ENCODE measurements at places on chromosomes 5 and 9.

GRCh38 chr5:88745093-88745696 is 137.8 kb downstream of the MEF2C start:
- DNase-seq: no peak

DNA sequence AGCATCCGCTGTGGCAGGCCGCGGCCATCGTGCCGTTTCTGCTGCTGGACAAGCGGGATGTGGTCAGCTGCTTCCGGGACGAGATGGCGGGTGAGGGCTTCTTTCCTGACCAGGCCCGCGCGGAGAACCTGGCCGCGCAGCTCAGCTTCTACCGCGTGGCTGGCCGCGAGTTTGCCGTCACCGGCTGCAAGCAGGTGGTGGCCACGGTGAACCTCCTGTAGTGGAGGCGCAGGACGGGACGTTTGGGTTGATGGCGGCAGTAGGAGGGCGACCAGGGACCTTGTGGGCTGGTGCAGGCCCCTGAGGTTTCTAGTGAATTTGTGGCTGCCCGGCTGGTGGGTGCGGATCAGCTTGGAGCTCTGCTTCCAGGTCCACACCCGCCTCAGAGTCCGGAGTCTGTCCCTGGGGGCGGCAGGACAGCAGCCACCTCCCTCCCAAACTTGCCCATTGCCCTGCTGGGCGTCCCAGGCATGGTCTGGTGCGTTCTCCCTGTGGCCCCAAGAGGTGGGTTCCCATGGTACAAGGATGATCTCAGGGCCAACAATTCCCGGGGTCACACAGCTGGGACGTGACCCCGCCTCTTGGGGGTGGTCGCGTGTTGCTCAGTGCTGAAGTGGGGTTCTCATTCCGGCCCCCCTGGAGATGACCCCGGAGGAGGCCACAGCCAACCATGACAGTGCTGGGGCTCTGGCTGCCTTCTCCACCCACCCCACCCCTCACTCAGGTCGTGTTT is 2.4 kb downstream of the TOR4A start:
- no peak for DNase-seq

DNA sequence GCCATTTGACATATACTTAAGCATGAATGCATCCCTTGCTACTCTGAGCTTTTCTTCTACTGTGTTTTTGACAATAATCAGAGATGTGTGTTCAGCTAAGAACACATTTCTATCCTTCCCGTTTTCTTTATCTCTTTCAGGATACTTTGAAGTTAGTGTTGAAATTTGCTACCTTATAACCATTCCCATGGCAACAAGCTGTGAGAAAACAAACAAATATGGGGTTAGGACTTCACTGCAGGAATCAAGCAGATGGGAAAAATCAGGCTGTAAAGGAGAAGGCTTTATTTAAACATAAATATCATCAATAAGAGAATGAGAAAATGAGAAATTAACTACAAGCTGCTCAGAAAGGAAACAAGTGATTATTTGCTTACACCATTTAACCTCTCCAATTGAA is 35.2 kb downstream of the ZCCHC9 start:
- DNase-seq: no peak

GRCh38 chr5:17180864-17181723 is 36.3 kb upstream of the BASP1 start:
- DNase-seq: no peak

GRCh38 chr5:143030349-143030748 is 260.2 kb downstream of the ARHGAP26 start:
- no peak for DNase-seq

DNA sequence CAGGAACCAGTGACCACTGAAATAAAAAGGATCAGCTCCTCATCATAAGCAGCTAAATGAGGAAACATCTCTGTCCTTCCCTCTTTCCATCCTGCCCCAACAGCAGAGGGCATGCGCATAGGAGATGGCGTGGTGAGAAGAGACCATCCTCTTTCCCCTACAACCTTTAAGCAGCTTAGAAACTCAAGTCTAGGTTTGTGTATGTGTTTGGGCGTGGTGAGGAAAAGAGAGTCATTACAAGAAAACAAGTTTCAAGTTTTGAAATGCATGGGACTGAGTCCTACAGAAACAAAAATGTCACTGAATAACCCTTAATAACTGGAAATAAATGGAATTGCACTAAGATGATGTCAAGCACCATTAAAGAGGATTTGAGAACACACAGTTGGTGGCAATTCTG is 96.4 kb upstream of the IL12B start:
- DNase-seq: no peak

DNA sequence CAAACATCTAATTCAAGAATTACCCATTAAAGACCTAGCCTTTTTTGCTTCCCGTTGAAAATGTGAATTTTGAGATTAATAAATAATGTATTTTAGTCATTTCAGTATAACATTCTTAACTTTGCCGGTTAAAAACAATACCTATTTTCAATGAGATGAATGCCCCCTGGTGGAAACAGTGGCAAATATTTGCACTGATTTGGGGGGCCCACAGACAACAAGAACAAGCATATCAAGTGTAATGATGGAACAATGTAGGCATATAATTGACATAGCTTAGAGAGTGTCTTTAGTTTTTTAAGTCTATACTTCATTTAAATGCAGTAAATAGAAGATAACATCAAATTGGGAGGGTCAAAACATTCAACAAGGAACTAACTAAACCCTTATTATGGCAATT is 111.9 kb downstream of the NTRK2 start:
- no peak for DNase-seq

DNA sequence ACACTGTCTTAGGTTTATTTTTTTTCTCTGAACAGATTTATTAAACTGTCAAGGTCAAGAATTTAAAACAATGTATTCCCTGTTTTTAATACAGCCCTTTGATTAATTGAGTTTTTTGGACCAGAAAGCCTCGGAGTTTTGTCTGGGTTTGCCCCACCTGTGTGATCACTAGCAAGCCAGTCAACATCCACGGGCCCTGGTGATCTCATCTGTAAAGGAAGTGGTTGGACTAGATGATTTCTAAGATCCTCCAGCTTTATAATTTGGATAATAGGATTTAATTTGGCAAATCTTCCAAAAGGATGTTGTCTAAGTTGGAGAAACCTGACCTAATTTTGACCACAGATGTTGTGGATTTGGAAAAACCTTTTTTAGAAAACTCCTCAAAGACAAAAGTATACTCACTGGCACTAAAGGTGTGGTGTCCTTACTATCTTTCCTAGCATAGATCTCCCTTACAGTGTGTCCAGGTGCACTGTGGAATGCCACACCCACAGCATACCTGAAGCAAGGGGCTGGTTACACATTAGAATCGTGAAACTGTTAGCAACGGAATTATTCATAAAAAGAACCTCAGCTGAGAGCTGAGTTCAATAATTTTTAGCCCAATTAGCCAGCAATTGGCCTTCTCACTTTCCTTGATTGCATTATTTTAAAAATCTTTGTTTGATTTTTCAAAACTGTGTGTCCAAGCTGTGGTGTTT is 195.6 kb upstream of the ELL2 start:
- no peak for DNase-seq

DNA sequence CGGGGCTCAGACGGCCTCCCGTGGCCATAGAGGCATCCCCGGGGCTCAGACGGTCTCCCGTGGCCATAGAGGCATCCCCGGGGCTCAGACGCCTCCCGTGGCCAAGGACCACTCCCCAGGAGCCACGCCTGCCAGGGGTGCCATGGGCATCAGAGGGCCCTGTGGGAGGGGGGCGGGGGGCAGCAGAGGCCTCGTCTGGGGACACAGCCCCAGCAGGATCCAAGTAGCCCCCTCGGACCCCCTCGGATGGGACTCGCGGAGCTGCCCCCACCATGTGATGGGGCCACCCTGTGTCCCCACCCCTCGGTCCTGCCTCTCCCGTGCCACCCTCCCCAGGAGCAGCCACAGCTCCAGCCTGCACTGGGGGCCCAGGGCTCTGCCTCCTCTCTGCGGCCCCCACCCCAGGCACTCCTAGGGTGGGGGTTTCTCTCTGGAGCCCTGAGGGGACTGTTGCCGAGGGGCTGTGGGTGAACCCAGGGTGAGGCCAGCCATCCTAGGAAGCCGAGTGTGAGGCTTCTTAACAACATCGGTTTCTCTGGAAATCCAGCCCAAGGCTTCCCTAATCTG is 2.5 kb downstream of the ENTPD8 start:
- DNase-seq: no peak

- DNase-seq: no peak
Observed at GRCh38 chr5:172559004-172559932, 81.8 kb upstream of the NEURL1B start.

- DNase-seq: no peak
Observed at GRCh38 chr9:136275655-136276429, 28.1 kb downstream of the CCDC187 start.

- no peak for DNase-seq
Observed at GRCh38 chr5:103446813-103447212, 115.8 kb downstream of the NUDT12 start.

DNA sequence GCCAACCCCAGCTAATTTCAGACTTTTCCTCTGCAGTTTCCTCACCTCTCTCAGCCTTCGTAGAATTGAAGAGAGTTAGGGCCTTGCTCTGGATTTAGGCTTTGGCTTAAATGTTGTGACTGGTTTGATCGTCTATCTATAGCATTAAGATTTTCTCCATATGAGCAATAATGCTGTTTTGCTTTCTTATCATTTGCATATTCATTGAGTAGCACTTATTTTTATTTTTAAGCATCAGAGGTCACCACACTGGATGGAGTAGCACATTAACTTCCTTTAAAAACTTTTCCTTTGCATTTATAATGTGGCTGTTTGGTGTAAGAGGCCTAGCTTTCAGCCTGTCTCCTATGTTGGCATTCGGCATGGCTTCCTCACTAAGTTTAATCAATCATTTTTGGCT is 12.6 kb upstream of the PCBD2 start:
- DNase-seq: no peak

GRCh38 chr9:119792242-119792641 is 423.0 kb upstream of the BRINP1 start:
- no peak for DNase-seq

- no peak for DNase-seq
Observed at GRCh38 chr9:98415782-98416181, 160.3 kb upstream of the TBC1D2 start.

GRCh38 chr9:2645569-2645968 is 24.0 kb downstream of the VLDLR start:
- no peak for DNase-seq

GRCh38 chr9:132908635-132909034 is 29.9 kb downstream of the SPACA9 start:
- no peak for DNase-seq

DNA sequence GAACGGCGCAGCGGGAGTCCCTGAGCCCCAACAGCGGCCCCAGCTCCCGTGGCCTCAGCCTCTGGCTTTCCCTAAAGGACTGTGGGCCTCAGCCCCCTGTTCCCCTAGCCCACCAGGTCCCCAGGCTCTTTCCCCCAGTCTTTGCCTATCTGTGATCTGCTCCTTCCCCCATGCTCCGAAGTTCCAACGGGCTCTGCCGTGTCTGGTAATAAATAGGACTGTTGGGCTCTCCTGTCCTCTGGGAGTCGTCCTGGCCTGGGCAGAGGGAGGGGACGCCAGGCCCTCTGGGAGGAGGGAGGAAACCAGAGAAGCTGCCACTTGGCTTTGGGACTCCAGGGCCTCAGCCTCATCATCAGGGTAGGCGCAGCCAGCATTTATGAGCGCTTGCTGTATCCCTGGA is 28.1 kb downstream of the ADGRD2 start:
- no peak for DNase-seq

- DNase-seq: no peak
Observed at GRCh38 chr5:8208307-8208706, 339.4 kb downstream of the MTRR start.

- DNase-seq: no peak
Observed at GRCh38 chr5:59831326-59832010, 62.1 kb downstream of the PDE4D start.

GRCh38 chr9:35778496-35778895 is 12.9 kb upstream of the NPR2 start:
- no peak for DNase-seq

GRCh38 chr9:69180670-69181069 is 6.6 kb downstream of the TJP2 start:
- no peak for DNase-seq

DNA sequence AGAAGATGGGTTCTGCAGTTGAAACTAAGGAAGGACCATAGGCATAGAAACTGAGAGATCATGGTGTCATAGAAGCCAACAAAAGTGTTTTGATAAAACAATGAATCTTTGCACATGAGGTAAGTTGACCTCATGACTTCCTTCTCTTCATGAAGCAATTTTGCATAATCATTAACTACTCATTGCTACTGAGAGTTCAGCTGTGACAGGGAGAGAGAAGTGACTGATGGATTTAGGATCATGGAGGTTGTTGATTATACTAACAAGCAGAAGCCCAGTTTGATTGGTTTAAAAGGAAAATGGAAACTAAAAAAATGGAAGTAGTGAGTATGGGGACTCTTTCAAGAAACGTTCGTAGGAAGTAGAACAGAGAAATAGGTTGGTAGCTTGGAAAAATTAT is 51.2 kb downstream of the PARP8 start:
- DNase-seq: no peak

GRCh38 chr5:67160985-67161384 is 35.6 kb downstream of the CD180 start:
- no peak for DNase-seq

DNA sequence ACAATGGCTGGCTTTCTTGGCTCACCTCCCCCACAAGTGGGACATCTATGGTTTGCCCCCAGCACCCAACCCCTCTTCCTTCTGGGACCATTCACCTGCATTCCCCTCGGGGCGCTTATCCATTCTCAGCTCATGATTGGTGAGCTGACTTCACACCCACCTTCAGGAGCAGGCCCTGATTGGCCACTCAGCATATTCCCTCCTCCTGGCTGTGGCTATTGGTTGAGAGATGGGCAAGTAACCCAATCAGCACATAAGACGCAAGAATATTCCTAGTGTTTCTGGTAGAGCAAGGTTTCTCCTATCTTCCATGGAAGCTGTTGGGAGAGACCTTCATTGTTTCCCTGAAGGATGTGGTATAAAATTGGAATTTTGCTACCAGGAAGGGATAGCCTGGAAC is 22.7 kb upstream of the UNC5A start:
- DNase-seq: no peak

DNA sequence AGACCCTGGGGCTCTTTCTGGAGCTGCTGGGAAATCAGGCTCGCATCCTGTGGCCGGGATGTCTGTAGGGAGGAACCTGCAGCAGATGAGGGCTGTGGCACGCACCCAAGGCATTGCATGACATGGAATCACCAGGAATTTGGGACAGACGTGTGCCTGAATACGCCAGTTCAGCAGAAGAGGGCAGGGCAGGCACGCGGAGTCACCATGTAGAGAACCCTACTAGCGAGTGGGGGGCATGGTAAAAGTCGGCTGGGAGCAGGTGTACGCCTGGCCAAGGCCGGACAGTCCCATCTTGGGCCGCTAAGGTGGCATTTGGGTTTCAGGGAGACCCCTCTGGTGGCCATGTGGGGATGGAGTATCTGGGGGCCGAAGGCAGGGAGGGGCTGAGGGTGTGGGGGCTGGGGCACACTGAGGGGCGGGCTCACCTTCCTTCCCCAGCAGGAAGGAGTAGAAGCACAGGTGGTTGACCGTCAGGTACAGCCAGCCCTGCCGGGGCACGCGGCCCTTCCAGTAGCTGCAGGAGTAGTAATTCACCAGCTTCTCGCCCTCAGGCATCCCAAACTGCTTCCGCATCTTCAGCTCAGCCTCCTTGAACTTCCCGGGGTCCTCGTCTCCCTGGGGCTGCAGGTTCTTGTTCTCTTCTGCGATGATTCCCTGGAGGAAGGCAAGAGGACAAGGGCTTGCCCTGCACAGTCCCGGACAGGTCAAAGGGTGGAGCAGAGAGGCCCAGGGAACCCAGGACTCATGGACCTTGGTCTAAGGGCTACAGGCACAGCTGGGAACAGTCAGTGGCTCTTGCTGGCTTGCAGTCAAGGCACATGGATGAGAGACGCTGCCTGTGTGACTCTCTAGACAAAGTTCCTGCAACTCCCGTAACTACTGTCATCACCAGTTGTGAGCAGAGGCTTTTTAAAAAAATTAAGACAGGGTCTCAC is 13.5 kb downstream of the TBC1D9B start:
- no peak for DNase-seq
